ENCODE measurements at places on chromosomes 12 and 14.
A peak's percentile ranks its signal among the peaks of the same experiment; 100 is the strongest.

GRCh38 chr14:71327691-71328090, 420.4 kb downstream of the PCNX1 start:
- DNase-seq = no peak
- no peaks in the 10 kb centered on the region for H3K27me3 ChIP-seq
- H3K4me1 ChIP-seq = peaks cover 17% of the 10 kb centered on the region

- no peak for DNase-seq
- no peak overlapping the region for H3K4me3 ChIP-seq
- no peaks in the 10 kb centered on the region for H3K36me3 ChIP-seq
- no peak overlapping the region for H3K27ac ChIP-seq
- no peaks in the 10 kb centered on the region for H3K4me1 ChIP-seq
Observed at GRCh38 chr14:105178069-105178867, 2.8 kb downstream of the NUDT14 start.

DNA sequence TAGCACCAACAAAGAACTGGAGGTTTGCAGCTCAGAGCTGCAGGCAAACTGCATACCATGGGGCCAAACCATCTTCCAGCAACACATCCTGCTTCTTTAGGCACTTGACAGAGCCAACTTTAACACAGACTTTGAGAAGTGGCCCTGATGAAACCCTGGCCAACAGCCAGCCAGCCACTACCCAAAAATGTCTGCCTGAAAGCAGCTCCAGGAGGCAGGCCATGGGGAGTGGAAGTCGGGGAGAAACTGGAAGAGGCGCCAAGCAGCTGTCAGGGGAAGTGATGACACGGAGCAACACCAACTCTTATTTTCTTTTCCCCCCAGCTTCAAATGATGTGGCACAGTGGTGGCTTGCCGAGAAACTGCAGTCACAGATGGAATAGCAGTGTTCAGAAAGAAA, 110.9 kb upstream of the PLXNC1 start:
- no peaks in the 10 kb centered on the region for H3K4me1 ChIP-seq
- H3K4me3 ChIP-seq = no peak overlapping the region
- no peaks in the 10 kb centered on the region for H3K36me3 ChIP-seq

- H3K4me3 ChIP-seq = no peak overlapping the region
- no peak for DNase-seq
- no peak overlapping the region for H3K27ac ChIP-seq
- no peaks in the 10 kb centered on the region for H3K27me3 ChIP-seq
- H3K36me3 ChIP-seq = no peaks in the 10 kb centered on the region
Observed at GRCh38 chr12:49920241-49920914, 16.7 kb upstream of the FAIM2 start.

GRCh38 chr14:64026600-64026999, 173.8 kb downstream of the SYNE2 start:
- no peaks in the 10 kb centered on the region for H3K27me3 ChIP-seq
- no peak overlapping the region for H3K4me3 ChIP-seq
- H3K4me1 ChIP-seq = no peaks in the 10 kb centered on the region
- H3K27ac ChIP-seq = no peak overlapping the region

DNA sequence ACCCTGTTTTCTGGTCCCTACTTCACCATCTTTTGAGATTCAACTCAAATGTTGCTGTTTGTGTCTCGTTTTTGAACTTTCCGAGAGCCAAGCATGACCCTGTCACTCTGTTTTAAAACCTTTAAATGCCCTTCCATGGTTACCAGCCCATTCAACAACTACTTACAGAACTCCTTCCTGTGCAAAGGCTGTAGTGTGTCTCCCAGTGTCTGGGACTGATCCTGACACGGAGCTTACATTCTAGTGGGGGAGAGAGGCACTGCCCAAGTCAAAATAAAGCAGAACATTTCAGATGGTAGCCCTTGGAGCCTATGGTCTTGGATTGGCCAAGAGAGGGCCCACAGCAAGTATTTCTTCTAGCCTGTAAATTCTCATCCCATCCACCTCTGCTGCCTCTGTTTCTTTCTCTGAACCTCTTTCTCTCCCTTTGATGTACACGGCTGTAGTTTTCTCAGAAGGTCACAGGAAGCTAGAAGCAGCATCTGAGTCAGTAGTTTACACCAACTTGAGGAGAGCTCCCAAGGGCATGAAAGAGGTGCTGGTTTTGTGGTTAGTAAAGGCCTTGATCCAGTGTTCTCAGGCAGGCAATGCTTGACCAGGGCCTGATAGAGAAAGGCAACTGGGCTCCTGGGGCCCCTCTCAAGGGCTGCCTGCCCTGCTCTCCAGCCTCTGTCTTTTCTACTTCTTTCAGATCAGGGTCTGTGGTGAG, 42.3 kb upstream of the SLC24A4 start:
- H3K36me3 ChIP-seq = no peaks in the 10 kb centered on the region
- H3K27ac ChIP-seq = peak overlapping the region; percentile 8
- H3K4me1 ChIP-seq = no peaks in the 10 kb centered on the region
- H3K4me3 ChIP-seq = no peak overlapping the region

GRCh38 chr12:104729091-104729490, 229.0 kb downstream of the SLC41A2 start:
- no peaks in the 10 kb centered on the region for H3K36me3 ChIP-seq
- no peaks in the 10 kb centered on the region for H3K4me1 ChIP-seq
- no peaks in the 10 kb centered on the region for H3K27me3 ChIP-seq
- H3K27ac ChIP-seq = no peak overlapping the region

GRCh38 chr12:7994731-7995205, 37.7 kb upstream of the FOXJ2 start:
- H3K27ac ChIP-seq = no peak overlapping the region
- H3K4me3 ChIP-seq = no peak overlapping the region
- no peak for DNase-seq

DNA sequence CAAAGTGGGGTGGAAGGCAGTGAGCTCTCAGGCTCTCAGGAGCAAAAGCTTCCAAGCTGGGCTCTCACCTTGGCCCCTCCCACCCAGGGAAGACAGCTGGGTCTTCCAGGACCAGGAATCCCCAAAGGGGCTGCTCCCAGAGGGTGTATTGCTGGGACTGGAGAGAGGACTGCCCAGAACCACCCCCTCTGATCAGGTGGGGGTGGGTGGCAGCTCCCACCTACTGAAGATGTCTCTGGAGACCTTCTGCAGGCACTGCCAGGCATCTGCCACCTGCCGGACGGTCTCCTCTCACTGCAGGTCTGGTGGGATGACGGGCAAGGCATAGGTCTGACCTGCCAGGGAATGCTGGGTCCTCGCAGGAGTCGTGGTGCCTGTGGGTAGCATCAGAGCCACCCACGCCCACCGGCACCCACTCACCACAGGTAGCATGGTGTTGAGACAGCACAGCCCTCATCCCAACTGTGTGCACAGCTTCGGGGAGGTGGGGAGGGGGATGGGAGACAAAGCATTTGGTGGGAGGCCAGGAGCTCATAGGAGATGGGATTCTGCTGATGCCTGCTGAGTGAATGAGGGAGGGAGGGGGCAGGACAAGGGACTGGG, 103.2 kb downstream of the SINHCAF start:
- no peaks in the 10 kb centered on the region for H3K4me1 ChIP-seq
- H3K27ac ChIP-seq = no peak overlapping the region
- H3K27me3 ChIP-seq = no peaks in the 10 kb centered on the region
- no peak for DNase-seq

GRCh38 chr12:46218322-46219095, 50.3 kb downstream of the SLC38A1 start:
- peak overlapping the region; percentile 13 for H3K4me3 ChIP-seq
- 0 out of 2 replicates have a peak, but pooled peaks cover 3% of the 10 kb centered on the region for H3K36me3 ChIP-seq
- peaks cover 76% of the 10 kb centered on the region for H3K4me1 ChIP-seq
- DNase-seq = no peak

All from MM.1S (cell line).